Testis (tissue), 5 donors: ENCODE measurements at places on chromosomes 2 and 18. TPM values are rescaled to one million over a fixed set of nuclear protein-coding genes. Genes with fewer than 3 reads are reported as not detected.

The HSBP1L1 gene
- total RNA-seq: 6.6 TPM

The IL36G gene
- total RNA-seq: 0.68 TPM

The METAP1D gene
- 13.6 TPM for total RNA-seq

The LHCGR gene
- 1.5 TPM for total RNA-seq

The CHRNG gene
- not detected for total RNA-seq

The FTCDNL1 gene
- 9.7 TPM for total RNA-seq

The RNF138 gene
- 190 TPM for total RNA-seq

The GCG gene
- total RNA-seq: not detected

The TCF23 gene
- 5.5 TPM for total RNA-seq

The IL1RL2 gene
- total RNA-seq: 0.24 TPM

The IL1F10 gene
- total RNA-seq: 0.68 TPM

The TBR1 gene
- 2.4 TPM for total RNA-seq

The CYP27C1 gene
- total RNA-seq: 0.55 TPM

The CDK15 gene
- total RNA-seq: 1.8 TPM

The EPB41L3 gene
- 274 TPM for total RNA-seq

The SRD5A2 gene
- total RNA-seq: 1.3 TPM

The UGT1A10 gene
- 0.68 TPM for total RNA-seq

The SMARCAL1 gene
- total RNA-seq: 39.1 TPM

The IGFBP2 gene
- total RNA-seq: 100 TPM

The NFATC1 gene
- 28.1 TPM for total RNA-seq

The OXER1 gene
- 2.0 TPM for total RNA-seq

The VIL1 gene
- 0.50 TPM for total RNA-seq

The LYPD1 gene
- total RNA-seq: 1.3 TPM
